ENCODE measurements at places on chromosomes 5 and 9.

GRCh38 chr9:20658677-20659473, 25.2 kb upstream of the FOCAD start:
- DNase-seq: no peak

DNA sequence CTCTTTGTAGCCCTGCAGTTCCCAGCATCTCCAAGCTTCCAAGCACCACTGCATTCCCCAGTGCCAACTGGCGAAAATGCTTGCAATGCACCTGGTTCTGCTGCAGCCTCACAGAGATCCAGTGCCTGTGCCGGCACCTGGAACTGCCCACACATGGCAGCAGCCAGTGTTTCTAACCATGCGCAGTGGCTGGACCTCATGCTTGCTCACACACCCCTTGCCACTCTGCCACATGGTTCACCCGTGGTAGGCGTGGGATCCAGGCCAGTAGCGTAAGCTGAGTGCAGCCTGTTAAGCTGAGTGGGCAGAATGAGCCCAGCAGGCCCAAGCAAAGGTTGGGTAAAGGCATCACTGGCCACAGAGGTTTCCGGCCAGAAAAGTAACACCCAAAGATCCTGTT, 214.1 kb upstream of the VLDLR start:
- DNase-seq: no peak

DNA sequence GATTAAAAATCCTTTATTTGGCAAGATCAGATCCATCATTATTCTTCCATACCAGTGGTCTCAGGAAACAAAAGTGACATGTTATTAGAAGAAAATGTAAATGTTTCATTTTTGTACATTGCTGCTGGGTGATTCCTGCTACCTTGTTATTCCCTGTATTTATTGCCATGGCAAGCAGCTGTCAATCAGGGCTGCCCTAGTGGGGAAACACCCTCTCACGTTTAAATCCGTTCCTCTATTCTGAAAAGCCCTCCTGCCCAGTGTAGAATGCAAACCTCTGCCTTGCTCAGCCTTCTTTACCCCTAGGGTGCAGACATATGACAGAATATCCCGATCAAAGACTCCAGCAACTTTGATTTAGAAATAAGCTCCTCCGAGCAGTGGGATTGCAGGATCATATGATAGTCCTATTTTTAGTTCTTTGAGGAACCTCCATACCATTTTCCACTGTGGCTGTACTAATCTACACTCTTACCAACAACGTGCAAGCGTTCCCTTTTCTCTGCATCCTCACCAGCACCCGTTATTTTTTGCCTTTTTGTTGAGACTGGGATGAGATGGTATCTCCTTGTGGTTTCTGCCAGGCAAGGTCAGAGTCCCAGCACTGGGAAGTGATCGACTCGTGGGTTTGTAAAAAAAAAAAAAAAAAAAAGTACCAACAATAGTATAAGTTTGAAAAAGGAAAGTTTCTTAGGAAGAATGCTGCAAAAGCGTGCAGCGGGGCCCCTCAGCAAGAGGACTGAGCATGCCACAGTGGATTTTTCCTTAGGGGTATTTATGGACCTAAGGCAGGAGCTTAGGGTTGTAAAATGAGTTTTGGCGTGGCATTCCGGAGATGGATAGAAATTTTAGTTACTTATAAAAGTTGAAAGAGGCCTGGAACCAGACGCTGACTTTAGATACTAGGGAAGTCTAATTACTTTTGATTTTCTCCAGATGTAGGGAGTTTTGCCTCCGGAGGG, 66.7 kb downstream of the HRH2 start:
- DNase-seq: no peak

- DNase-seq: no peak
Measured at GRCh38 chr9:35914301-35914807, 5.1 kb downstream of the SPAAR start.

- DNase-seq: no peak
Measured at GRCh38 chr9:38423273-38423972, 831 bp downstream of the IGFBPL1 start.

GRCh38 chr9:136572003-136572827, 26.4 kb upstream of the NOTCH1 start:
- DNase-seq: no peak

DNA sequence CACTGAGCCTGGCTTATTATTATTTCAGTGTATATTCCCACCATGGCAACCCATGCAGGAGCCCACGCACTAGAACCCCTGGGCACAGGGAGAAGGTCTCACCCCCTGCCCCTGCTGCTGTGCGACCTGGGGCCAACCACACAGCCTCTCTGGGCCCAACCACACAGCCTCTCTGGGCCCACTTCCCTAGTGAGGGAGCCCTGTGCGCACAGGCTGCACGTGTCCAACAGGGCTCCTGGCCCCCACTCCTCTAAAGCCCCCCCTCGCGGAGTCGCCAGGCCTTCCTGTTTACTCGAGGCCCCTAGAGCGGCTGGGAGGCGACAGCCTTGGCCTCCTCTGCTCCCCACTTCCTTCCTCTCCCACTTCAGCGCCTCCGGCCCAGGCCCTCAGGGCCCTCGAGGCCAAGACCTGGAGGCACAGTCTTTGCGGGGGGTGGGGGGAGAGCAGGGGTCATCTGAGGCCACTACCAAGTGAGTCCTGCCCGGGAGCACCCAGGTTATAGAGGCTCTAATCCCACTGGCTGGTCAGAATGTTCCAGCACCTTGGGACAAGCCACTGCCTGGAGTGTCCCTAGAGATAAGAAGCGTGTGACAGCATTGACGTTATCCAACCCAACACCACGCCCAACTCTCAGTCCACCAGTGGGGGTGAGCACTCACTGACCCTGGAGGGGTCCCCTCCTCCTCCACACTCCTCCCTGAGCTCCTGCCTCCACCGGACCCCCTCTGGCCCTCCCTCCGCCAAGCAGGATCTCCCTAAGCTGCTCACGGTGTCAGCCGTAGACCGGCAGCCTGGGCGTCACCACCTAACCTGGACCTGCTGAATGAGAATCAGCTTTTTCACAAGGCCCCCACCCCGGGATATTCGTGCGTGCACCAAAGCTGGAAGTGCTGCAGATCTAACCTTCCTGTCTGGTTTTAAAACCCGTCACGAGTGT, 7.9 kb upstream of the ENG start:
- peak; percentile 30 for DNase-seq
